ENCODE measurements at places on chromosomes 7 and 10.
A peak's percentile ranks its signal among the peaks of the same experiment; 100 is the strongest.

DNA sequence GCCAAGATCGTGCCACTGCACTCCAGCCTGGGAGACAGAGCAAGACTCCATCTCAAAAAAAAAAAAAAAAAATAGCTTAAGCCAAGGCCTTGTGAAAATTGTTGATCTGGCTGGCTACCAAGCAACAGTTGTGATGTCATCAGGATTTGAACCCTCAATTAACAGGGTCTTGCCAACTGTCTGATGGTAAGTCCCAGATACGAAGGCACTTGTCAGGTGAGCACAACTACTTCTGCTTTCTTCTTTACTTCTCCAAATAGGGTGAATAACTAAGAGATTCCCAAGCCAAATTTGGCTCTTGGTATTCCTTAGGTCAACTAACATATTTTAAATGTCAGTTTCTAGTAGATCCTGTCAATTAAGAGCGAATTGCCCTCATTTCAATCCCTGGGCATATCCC, 47.4 kb downstream of the ANKRD61 start:
- no peak for DNase-seq

DNA sequence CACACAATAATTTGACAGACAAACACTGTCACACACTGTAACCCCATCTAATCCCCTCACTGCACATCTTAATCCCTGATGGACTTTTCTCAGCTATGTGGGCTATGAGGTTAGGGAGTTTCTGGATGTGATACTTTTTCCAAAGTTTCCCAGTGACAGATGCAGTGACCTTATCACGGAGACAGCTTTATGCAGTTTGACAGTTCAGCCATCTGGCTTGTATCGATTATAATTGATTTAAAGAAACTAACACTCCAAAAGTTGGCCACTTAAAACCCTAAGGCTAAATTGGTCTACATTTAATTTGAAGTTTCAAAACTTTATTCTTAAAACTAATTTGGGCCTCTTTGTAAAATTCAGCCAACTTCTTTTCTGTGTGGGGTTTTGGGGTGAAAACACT, 196.7 kb downstream of the SDK1 start:
- DNase-seq, result no peak

- no peak for DNase-seq
Observed at GRCh38 chr7:102319671-102320070, 33.0 kb downstream of the SH2B2 start.

DNA sequence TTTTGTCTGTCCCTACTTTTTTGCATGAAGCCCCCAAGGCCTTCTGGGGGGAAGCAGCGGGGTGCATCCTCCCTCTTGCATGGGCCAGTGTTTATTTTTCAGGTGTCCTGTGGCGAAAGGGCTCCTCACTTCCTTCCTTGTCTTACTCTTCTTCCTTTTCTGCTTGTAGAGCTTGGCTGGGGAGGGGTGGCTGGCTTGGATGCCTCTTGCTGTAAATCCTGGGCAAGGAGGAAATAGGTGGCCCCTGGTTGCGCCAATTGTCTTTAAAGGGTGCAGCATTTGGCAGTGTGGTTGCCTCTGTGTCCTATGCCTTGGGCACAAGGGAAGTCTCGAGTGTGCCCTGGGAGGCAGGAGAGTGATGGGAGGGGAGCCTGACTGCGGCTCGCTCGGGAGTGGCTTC, 95.0 kb downstream of the SH2D4B start:
- DNase-seq, result no peak

DNA sequence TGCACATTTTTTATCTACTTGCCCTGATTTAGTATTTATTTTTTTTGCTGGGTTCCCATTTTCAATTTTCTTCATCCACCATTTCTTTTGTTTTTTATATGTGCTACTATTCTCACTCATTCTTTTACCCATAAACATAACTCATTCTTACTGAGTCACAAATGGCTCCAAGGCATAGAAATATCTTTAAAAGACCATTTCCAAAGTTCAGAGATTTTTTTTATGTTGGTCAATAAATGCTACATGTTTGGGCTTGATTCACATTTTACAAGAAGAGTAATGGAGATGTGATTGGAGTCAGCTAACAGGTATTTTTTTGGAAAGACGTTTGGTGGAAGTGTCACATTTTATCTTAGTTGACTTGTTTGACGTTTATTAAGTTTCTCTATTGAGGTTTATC, 1303.2 kb upstream of the LRRTM3 start:
- DNase-seq, result no peak

- no peak for DNase-seq
Observed at GRCh38 chr7:40057292-40057691, 77.1 kb downstream of the MPLKIP start.

- DNase-seq, result no peak
Observed at GRCh38 chr10:132193907-132194552, 7.3 kb downstream of the DPYSL4 start.

DNA sequence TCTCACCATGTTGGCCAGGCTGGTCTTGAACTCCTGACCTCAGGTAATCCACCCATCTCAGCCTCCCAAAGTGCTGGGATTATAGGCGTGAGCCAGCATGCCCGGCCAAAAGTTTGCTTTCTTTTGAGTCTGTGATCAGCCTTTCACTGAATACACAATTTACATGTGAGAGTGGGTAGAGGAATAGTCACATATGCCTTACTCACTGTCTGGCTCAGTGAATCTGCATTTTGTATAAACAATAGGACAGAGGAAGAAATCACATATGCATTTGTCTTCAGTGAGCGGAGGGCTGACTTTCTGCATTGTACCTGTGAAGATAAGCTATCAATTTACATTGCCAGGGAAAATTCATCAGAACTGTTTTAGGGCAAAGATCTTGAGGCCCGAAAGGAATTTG, 2.5 kb upstream of the TECPR1 start:
- no peak for DNase-seq

GRCh38 chr10:73099141-73099540, 2.5 kb upstream of the P4HA1 start:
- DNase-seq, result no peak

DNA sequence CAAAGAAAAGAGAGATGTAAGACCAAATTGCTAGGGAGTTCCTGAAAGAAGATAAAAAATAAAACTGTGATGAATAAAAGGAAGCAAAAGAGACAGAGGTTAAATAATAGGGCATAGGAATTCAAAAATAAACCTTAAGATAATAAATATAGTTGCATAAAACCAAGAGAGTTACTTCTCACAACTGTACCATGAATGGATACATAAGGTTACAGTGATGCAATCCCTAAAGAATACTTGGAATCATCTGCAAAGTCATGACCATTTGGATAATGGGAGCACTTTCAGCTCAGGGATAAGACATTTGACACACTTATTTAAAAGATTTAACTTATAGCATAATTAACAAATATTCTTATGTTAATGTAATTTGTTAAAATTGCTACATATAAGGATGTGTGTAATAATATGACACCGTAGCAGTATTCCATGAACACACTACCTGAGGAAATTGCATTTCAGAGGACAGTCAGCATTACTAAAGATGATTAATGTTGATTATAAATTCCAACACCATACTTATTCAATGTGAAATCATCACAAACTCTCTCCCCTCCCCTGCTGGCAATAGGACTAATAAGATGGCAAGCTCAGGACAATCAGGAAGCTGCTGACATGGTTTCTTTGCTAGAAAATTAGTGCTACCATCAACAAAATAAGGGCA, 202.1 kb upstream of the AKR1E2 start:
- DNase-seq, result no peak

DNA sequence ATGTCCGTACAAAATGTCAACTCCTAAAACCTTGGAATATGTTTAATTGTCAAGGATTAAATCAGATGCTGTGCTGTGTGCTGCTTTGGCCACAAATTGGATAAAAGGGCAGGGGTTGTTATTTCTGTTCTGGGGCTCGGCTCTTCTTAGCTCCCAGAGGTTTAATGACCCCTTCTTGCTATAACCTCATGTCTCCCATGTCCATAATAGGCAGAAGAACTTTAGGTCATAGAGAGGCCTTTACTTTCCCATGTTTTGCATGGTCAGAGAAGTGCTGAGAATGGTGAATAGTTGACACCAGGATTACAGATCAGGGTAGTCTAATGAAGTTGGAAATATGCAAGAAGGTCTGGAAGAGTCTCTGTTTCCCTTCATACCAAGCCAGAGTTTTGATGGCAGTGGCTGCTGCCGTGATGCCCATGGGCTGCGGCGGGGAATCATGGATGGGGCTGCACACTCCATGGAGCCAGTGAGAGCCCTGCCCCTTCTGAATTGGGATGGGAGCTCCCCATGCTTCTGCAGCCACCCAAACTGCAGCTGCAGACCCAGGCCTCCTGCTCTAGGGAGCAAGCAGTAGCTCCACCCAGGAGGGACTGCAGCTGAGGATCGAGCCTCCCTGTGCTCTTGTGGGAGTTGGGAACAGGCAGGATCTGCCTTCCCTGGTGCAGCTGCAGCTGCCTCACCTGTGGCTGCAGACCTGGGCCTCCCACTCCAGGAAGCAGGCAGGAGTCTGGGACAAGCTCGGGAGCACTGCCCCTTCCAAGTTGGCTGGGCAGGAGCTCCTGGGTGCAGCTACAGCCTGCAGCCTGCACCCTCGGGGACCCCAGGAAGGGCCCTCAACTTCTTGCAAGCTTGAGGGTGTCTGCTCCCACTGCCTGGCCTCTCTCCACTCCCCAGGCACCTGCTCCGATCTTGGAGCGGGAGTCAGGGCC, 23.1 kb upstream of the STEAP4 start:
- no peak for DNase-seq

- no peak for DNase-seq
Observed at GRCh38 chr7:151181011-151181431, 6.0 kb downstream of the ASB10 start.

DNA sequence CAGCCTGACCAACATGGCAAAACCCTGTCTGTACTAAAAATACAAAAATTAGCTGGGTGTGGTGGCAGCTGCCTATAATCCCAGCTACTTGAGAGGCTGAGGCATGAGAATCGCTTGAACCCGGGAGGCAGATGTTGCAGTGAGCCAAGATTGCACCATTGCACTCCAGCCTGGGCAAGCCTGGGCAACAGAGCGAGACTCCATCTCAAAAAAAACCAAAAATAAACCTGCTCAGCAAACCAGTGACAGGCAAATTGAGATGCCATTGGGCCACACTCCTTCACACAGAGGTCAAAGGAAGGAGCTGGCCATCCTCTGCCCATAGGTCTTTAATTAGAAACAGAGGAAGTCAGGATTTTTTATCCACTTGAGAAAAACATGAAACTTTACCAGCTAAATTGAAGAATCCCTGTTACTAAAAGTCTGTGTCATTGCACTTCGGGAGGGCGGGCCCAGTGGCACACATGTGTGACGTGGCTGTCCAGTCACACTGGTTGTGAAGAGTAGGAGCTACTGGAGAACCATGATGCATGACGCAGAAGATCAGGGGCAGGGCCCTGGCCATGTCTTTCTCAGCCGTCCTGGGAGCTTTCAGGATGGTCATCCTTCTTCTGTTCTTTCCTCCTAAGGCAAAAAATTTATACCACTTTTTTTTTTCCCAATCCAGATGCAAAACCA, 118.3 kb upstream of the ZNF438 start:
- DNase-seq, result no peak

DNA sequence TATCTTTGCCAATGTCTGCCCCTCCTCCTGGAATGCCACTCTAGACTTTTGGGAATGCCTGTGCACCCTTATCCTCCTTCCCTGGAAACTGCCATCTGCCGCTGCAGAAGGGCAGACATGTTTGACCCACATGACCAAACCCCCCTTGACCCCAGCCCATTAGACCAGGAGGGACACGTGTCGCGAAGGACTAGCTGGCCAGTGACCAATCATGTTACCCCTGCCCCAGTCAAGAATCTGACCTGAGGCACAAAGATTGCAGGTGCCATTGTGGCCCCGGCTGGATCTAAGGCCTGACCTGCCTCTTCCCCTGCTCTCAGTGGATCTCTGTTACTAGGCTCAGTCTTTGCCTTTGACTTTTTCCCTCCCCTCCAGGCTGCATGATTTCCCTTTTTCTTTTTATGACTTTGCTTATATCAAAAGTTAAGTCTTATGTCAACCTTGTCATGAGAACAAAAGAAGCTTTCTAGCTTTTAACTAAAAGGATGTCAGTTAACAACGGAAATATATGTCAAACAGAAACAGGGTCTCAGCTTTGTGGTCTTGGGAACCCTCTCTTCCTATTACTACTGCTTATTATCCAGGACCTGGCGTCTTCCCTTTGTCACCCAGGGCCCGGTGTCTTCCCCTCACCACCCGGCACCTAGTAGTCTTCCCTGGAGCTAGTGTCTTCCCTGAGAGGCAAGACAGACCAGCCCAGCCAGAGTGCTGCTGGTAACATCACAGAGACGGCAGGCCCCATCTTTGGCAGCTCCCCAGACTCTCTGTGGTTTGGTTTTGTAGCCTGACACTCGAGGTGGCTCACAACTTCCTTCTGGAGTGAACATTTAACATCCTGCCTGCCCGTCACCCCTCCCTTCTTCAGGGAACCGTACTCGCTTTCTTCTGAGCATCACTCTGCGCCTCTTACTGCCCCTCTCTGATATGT, 24.4 kb upstream of the PPIF start:
- DNase-seq, result no peak

GRCh38 chr7:28199021-28199510, 18.5 kb upstream of the JAZF1 start:
- DNase-seq, result no peak

- peak; percentile 47 for DNase-seq
Observed at GRCh38 chr10:103192451-103193106, 493 bp downstream of the NT5C2 start.

- no peak for DNase-seq
Observed at GRCh38 chr7:14505906-14506305, 396.6 kb downstream of the DGKB start.

DNA sequence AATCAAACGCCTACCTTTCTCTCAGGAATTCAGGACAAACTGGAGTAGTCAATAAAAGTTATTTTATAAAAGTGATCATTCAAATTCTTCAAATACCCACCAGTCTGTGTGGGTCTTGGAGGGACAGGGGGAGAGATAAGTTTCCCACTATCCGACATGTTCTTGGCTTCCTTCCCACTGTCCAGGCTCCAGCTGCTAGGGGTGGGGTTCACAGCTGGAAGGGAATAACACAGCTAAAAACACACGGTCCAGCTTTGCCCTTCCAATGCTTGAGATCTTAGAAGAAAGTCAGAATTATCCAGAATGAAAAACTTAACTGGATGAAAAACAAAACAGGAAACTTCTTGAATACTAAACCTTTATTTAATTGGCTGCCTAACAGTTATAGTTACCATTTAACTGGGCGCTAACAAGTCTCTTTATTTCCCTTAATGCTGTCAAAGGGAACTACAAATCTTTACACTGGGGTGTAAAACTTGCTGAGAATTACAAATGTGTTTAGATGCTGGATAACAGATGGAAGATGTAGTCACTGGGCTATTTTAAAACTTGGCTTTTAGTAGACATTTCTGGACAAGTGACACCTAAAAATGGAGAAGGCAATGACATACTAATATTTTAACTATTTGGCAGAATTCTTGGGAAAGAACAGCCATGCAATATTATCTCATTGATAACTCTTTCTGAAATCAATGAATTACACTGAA, 172.8 kb upstream of the IMMP2L start:
- DNase-seq, result no peak
